ENCODE measurements at places on chromosomes 4 and X. TPM values are rescaled to one million over a fixed set of nuclear protein-coding genes. Genes with fewer than 3 reads are reported as not detected.

DNA sequence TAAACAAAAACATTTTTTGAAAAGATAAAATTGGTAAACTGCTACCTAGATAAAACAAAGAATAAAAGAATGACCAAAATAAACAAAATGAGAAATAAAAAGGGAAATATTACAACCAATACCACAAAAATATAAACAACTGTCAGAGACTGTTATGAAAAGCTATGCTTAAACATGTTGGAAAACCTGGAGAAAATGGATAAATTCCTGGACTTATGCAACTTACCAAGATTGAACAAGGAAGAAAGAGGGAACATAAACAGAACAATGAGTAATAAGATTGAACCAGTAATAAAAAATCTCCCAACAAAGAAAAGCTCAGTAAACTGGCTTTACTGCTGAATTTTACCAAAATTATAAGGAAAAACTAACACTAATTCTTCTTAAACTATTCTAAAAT, 518.7 kb downstream of the GRXCR1 start:
- no peak for DNase-seq

- DNase-seq: no peak
Observed at GRCh38 chr4:174742561-174742960, 86.5 kb downstream of the GLRA3 start.

DNA sequence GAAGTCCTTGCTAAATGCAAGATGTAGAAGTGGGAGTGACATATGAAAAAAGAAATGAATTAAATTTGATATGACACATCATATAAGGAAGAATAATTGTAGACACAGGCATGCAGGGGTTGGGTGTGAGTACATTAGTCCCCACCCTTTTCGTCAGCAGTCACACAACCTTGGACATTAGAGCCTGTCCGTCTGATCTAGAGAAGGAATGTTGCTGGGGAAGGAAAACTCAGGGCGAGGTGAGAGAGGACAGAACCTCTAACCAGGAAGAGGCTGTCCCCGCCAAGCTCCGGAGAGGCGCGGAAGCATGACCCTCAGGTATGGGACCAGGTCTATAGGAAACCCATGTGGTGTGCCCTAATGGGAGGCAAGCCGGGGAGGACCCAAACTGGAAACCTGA, 102.1 kb downstream of the RELL1 start:
- DNase-seq: no peak

DNA sequence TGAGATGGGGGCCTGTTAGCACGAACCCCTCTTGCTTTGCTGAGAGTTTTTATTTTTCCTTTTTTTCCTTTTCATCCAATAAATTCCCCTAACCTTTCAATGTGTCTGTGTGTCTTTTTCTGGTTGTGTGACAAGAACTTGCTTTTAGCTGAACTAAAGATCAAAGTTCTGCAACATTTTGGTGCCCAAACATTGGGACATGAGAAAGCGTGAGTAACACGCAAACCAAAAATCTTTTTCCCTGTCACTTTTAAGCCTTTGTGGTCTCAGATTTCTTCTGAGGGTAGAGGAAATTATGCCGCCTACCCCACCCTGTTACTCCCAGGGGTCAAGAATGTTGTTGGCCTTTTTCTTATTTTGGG, 141.8 kb upstream of the CPXCR1 start:
- DNase-seq: no peak

DNA sequence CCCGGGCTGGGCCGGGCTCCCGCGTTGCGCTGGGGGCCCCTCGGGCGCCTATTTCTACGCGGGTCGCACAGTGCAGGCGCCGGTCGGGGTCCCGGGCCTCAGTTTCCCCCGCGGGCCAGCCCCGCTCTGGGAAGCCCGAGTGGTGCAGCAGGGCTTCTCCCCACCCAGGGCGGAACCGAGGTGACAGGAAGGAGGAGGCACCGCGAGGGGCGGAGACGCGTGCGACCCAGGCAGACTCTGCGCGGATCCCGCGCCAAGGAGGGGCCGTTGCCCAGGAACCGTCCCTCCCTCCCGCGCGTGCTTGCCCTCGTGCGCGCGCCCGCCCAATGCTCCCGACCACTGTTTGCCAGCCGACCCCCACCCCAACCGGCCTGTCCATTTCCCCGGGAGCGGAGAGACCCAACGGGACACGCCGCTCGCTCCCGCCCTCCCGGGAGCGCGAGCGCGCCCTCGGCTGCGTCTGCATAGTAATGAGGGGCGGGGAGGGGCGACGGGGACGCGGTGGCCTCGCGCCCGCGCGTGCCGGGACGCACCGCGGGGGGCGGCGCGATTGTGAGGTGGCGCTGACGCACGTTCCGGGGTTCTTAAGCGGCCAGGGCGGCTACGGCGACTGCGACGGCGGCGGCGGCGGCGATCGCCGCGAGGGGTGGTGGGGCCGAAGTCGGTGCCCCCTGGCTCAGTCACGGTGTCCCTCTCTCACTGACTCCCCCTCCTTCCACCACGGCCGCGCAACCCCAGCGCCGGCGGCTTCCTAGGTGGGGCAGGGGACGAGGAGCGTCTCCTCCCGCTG, at the start of gene CPEB2:
Gene CPEB2 (plus strand): TSS at position 613 of the 790 bp plus-strand sequence. CDS start 193 bp downstream, outside the sequence.
- DNase-seq: peak; percentile 99

DNA sequence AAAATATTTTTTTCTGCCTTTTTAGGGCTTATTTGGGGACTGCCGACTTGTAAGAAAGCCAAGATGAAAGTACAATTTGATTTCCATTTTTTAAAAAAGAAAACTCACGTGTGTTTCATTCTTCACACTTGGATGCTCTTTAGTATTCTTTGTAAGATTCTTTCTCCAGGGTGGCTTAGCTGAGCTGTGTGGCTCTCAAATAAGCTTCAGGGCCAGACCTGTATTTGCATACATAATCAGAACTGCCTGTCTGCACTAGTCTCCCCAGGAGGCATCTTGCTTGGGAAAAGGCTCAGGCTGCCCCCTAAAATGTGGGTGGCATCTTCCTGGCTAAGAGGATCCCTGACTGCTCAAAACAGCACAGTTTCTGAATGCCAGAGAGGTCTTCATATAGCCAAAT, 498.4 kb downstream of the MID1IP1 start:
- no peak for DNase-seq

DNA sequence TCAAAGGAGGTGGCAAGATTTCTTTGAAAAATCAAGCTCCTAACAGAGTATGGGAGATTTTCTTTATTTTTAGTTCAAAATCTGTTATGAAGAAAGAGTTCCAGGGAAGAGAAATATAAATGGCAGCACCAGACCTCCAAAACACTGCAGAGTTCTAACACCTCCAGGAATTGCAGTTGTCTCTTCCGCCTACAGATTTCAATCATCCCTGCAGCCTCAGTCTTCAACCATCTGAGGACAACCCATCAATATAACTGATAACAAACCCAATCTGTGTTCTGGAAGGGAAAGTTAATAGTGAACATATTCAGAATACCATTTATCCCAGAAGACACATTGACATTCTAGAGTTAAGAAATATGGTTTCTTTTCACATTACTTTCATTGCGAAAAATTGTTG, 296.1 kb downstream of the ARAP2 start:
- DNase-seq: no peak

DNA sequence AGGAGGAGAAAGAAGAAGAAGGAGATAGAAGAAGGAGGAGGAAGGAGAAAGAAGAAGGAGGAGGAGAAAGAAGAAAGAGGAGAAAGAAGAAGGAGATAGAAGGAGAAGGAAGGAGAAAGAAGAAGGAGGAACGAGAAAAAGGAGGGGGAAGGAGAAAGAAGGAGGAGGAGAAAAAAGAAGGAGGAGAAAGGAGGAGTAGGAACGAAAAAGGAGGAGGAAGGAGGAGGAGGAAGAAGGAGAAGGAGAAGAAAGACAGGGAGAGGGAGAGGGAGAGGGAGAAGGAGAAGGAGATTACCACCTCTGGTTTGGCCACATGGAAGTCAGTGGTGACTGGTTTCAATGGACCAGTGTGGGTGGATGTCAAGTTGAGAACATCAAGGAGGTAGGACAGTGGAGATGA, 50.0 kb upstream of the VEGFD start:
- DNase-seq: no peak

GRCh38 chrX:41397219-41397618, 49.9 kb upstream of the NYX start:
- DNase-seq: no peak

GRCh38 chr4:115219315-115219860, 106.0 kb upstream of the NDST4 start:
- no peak for DNase-seq

Gene PRKG2
- 2.1 TPM for total RNA-seq

Gene HEPH
- 8.2 TPM for total RNA-seq

Gene CSAG3
- total RNA-seq: not detected

Gene G6PD
- 112 TPM for total RNA-seq

Gene ADH6
- total RNA-seq: 0.31 TPM

Gene FGFRL1
- 22.9 TPM for total RNA-seq

Gene NOCT
- total RNA-seq: 1.9 TPM

Measured in upper lobe of left lung (tissue), 6 donors.